Type B pancreatic cell (in vitro differentiated cells): ENCODE measurements at places on chromosomes 4 and X. TPM values are rescaled to one million over a fixed set of nuclear protein-coding genes. Genes with fewer than 3 reads are reported as not detected.

The MAGEA2 gene
- 0.69 TPM in 1 of 2 replicates, not detected in the other for total RNA-seq

- H3K36me3 ChIP-seq, result no peaks in the 10 kb centered on the region
- no peak overlapping the region for H3K4me3 ChIP-seq
- no peak overlapping the region for H3K27ac ChIP-seq
- H3K27me3 ChIP-seq, result no peaks in the 10 kb centered on the region
- DNase-seq, result no peak
- no peaks in the 10 kb centered on the region for H3K4me1 ChIP-seq
These were observed 266.1 kb downstream of the GRIA3 start for GRCh38 chrX:123450222-123450621.

GRCh38 chr4:168884251-168885124, 125.6 kb downstream of the CBR4 start:
- no peak overlapping the region for H3K4me3 ChIP-seq
- peaks cover 58% of the 10 kb centered on the region for H3K36me3 ChIP-seq
- DNase-seq, result no peak
- H3K27ac ChIP-seq, result no peak overlapping the region
- H3K4me1 ChIP-seq, result peaks cover 35% of the 10 kb centered on the region

- no peak overlapping the region for H3K27ac ChIP-seq
- DNase-seq, result no peak
- no peak overlapping the region for H3K4me3 ChIP-seq
- no peaks in the 10 kb centered on the region for H3K27me3 ChIP-seq
- H3K36me3 ChIP-seq, result peaks cover 27% of the 10 kb centered on the region
These were observed 155.4 kb downstream of the AFAP1 start for GRCh38 chr4:7784131-7784870.

GRCh38 chr4:145183023-145183422, 2.6 kb upstream of the OTUD4 start:
- H3K27me3 ChIP-seq, result no peaks in the 10 kb centered on the region
- H3K27ac ChIP-seq, result no peak overlapping the region
- H3K4me3 ChIP-seq, result peak overlapping the region; percentile 11
- no peaks in the 10 kb centered on the region for H3K36me3 ChIP-seq

DNA sequence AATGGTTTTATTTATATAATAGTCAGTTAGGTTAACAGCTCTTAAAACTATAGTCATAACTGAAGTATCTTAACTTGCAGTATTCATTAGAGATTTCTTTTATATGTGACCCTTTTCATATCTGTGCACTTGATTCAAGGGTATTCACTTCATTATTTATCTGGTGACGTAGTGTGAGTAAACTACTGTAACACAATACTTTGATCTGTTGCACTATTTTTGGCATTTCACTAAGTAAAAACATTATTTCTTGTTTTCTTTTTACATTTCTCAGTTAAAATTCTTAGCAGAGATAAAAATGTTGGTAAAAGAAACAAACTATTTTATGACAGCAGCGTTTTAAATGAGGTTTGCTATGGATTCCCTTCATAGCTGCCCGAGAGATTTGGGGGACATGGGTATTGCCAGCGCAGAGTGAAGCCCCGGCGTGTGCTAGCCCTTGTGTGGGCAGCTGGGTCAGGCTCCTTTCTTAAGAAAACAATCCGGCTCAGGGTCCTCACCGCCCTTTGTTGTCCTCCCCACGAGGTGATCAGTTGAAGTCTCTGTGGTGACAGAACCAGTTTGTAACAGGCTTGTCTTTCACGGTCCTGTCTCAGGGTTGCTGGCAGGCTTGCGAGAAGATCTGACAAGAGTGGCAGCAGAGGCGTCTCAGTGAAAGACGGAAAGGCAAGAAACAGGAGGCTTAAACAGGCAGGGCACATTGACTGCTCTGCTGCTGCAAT, 293.4 kb downstream of the BMPR1B start:
- H3K27ac ChIP-seq, result peak overlapping the region; percentile 39
- H3K4me3 ChIP-seq, result peak overlapping the region; percentile 66
- H3K27me3 ChIP-seq, result no peaks in the 10 kb centered on the region
- no peaks in the 10 kb centered on the region for H3K36me3 ChIP-seq

The SYTL5 gene
- total RNA-seq, result 2.2 and 3.5 TPM in 2 replicates

DNA sequence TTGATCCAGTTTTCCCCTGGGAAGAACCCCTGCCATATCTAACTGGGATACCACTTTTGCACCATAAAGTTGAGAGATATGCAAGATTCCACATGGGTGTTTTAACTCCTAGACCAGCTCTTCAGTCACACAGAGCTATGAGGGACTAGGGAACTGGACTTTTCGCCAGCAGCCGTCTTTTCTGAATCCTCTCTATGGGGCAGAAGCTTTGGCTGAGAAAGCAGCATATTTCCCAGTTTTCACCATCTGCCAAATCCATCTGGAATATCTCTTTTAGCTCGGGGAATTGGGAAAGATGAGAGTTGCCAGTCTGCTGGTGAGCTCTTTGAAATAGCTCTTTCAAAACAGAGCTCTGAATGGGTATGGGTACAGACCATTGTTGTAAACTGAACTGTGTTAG, 20.9 kb downstream of the APOOL start:
- no peak for DNase-seq
- H3K27ac ChIP-seq, result no peak overlapping the region
- H3K4me3 ChIP-seq, result no peak overlapping the region
- H3K36me3 ChIP-seq, result peaks cover 9% of the 10 kb centered on the region

The GPR34 gene
- total RNA-seq, result not detected in 2 replicates

The ENAM gene
- total RNA-seq, result 0.17 and 0.41 TPM in 2 replicates

DNA sequence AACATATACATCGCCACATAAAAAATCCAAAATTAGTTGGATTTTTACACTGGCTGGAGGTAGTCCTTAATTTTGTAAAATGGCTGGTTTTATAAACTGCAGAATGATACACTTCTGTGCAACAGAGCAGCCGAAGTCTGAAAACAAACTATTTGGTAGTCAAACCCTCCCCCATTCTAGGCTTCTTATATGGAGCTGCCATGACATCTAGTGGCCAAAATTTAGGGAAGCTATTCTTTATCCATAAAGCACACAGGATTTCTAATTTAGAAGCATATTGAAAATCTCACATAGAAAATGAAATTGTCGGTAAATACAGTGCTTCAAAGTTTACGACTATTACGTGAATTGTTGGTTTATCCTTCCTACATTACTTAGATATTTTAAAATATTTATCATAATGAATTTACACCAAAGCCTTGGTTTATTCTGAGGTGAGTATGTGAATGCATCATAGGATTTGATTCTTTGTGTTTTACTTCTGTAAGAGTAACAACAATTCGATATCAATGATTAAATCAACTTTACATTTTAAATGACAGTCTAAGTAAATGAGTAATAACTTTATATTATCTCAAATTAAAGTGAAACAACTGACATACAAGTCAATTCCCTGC, 113.4 kb upstream of the FAM241A start:
- peaks cover 5% of the 10 kb centered on the region for H3K4me1 ChIP-seq
- H3K36me3 ChIP-seq, result no peaks in the 10 kb centered on the region
- H3K27me3 ChIP-seq, result peaks cover 23% of the 10 kb centered on the region
- no peak for DNase-seq
- no peak overlapping the region for H3K27ac ChIP-seq
- no peak overlapping the region for H3K4me3 ChIP-seq

The HERC5 gene
- 1.4 and 1.6 TPM in 2 replicates for total RNA-seq

- peak overlapping the region; percentile 58 for H3K27ac ChIP-seq
- peak overlapping the region; percentile 96 for H3K4me3 ChIP-seq
- no peak for DNase-seq
- peaks cover 5% of the 10 kb centered on the region for H3K36me3 ChIP-seq
- peaks cover 20% of the 10 kb centered on the region for H3K4me1 ChIP-seq
These were observed 531 bp upstream of the MANBA start for GRCh38 chr4:102761296-102761701.

- H3K27me3 ChIP-seq, result peaks cover 15% of the 10 kb centered on the region
- H3K4me1 ChIP-seq, result peaks cover 10% of the 10 kb centered on the region
- no peak for DNase-seq
- no peaks in the 10 kb centered on the region for H3K36me3 ChIP-seq
- no peak overlapping the region for H3K27ac ChIP-seq
- H3K4me3 ChIP-seq, result no peak overlapping the region
These were observed 261.2 kb downstream of the STIM2 start for GRCh38 chr4:27121830-27122229.

The PDGFRA gene
- 4.8 and 215 TPM in 2 replicates for total RNA-seq

GRCh38 chrX:137424679-137425078, 141.2 kb upstream of the ZIC3 start:
- peaks cover 75% of the 10 kb centered on the region for H3K27me3 ChIP-seq
- DNase-seq, result no peak
- H3K4me1 ChIP-seq, result no peaks in the 10 kb centered on the region
- no peaks in the 10 kb centered on the region for H3K36me3 ChIP-seq
- no peak overlapping the region for H3K27ac ChIP-seq
- H3K4me3 ChIP-seq, result peak overlapping the region; percentile 36

GRCh38 chr4:170003071-170004070, 22.8 kb downstream of the MFAP3L start:
- H3K4me1 ChIP-seq, result peaks cover 7% of the 10 kb centered on the region
- no peaks in the 10 kb centered on the region for H3K36me3 ChIP-seq
- no peaks in the 10 kb centered on the region for H3K27me3 ChIP-seq
- no peak overlapping the region for H3K27ac ChIP-seq
- no peak overlapping the region for H3K4me3 ChIP-seq

GRCh38 chrX:101411984-101412383, 4.0 kb downstream of the HNRNPH2 start:
- H3K4me1 ChIP-seq, result peaks cover 19% of the 10 kb centered on the region
- DNase-seq, result no peak
- peaks cover 3% of the 10 kb centered on the region for H3K27me3 ChIP-seq

The ZNF674 gene
- total RNA-seq, result 3.5 and 4.3 TPM in 2 replicates

- H3K4me3 ChIP-seq, result no peak overlapping the region
- H3K27me3 ChIP-seq, result no peaks in the 10 kb centered on the region
- H3K4me1 ChIP-seq, result peaks cover 23% of the 10 kb centered on the region
- H3K36me3 ChIP-seq, result peaks cover 11% of the 10 kb centered on the region
- DNase-seq, result no peak
These were observed 8.9 kb downstream of the ADD1 start for GRCh38 chr4:2852481-2852921.

- H3K27ac ChIP-seq, result no peak overlapping the region
- no peak overlapping the region for H3K4me3 ChIP-seq
- DNase-seq, result no peak
- H3K36me3 ChIP-seq, result no peaks in the 10 kb centered on the region
These were observed 82.0 kb upstream of the CPEB2 start for GRCh38 chr4:14920237-14920636.

The PTPN13 gene
- 69.0 and 79.1 TPM in 2 replicates for total RNA-seq

DNA sequence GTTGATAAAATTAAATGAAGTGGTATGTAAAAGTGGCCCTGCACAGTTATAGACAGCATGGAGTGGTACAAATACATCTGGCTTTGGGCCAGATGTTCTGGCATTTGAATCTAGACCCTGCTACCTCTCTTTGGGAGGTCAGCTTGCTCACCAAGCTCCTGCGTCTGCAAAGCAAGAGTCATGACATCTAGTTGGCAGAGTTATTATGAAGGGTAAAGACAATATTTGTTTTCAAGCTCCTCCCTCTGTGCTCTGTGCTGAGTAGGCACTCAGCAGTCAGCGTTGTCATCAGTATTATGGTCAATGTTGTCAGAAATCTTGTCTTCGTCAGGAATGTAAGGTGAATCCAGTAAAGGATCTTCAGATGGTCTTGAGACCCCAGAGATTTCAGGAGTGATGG, 55.8 kb downstream of the CCNI start:
- no peak for DNase-seq
- no peaks in the 10 kb centered on the region for H3K27me3 ChIP-seq
- peaks cover 14% of the 10 kb centered on the region for H3K4me1 ChIP-seq
- no peak overlapping the region for H3K27ac ChIP-seq

DNA sequence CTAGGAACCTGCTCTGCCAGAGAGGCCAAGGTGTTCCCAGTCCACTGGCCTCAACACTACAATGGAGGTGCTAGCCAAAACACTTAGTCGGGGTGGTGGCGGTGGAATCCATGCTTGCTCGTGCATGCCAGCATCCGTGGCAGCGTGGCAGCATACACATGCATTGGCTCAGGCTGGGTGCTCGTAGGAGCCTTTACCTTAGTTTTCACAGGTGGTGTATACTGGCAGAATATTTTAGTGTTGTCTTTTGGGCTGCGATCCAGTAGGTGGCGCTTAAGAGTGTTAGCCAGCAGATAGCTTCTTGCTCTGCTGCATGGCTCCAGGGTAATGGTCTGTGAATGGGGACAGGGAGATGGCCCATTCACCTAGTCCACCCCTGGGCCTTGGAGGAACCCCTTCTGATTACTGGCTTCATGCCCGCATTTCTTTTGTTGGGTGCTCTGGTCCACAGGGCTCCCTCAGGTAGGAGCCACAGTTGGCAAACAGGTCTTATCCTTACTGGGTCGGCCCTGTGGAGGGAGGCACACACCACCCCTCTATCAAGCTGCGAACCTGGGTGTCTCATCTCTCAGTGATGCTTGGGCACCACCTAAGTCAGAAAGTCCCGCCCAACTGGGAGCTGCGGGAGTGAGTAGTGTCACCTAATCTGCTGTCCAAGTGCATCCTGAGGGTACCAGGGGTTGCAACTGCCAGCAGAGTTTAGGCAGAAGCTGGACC, 40.0 kb downstream of the RIPPLY1 start:
- no peak overlapping the region for H3K4me3 ChIP-seq
- no peak overlapping the region for H3K27ac ChIP-seq
- DNase-seq, result no peak
- H3K4me1 ChIP-seq, result no peaks in the 10 kb centered on the region

The POF1B gene
- 19.7 and 33.5 TPM in 2 replicates for total RNA-seq

DNA sequence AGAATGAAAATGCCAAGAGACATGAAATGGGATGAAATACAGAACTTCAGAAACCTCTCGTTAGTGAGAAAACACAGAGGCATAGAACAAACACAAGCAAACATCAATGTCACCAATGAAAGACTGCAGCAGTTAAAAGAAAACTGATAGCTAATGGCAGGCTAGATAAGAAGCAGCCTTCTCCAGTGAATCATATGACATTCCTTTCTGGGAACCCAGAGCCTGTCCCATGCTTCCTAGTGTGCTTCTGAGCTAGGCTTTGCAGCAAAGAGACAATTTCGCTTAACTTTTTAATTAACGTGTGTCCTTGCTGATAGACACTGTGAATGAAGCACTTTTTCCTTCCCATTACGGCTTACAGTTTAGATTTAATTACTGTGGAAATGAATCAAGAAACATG, 444.6 kb downstream of the IL15 start:
- no peaks in the 10 kb centered on the region for H3K27me3 ChIP-seq
- no peak for DNase-seq
- H3K4me1 ChIP-seq, result peaks cover 8% of the 10 kb centered on the region
- no peaks in the 10 kb centered on the region for H3K36me3 ChIP-seq
- no peak overlapping the region for H3K4me3 ChIP-seq
- H3K27ac ChIP-seq, result no peak overlapping the region

The ATP1B4 gene
- total RNA-seq, result not detected in 2 replicates

GRCh38 chrX:33211356-33212260, at the start of gene DMD:
TSS of gene DMD (minus strand) at chrX:33211549. CDS start at chrX:33211312, 237 bp downstream.
- no peaks in the 10 kb centered on the region for H3K36me3 ChIP-seq
- H3K27me3 ChIP-seq, result no peaks in the 10 kb centered on the region
- no peak for DNase-seq
- peak within 1 kb of the TSS; percentile 66 for H3K4me3 ChIP-seq
- H3K27ac ChIP-seq, result peak within 1 kb of the TSS; percentile 31

GRCh38 chrX:119236623-119237561, 807 bp downstream of the PGRMC1 start:
- peak overlapping the region; percentile 87 for H3K27ac ChIP-seq
- DNase-seq, result peak; percentile 72
- peaks cover 28% of the 10 kb centered on the region for H3K4me1 ChIP-seq
- H3K27me3 ChIP-seq, result no peaks in the 10 kb centered on the region
- H3K4me3 ChIP-seq, result peak overlapping the region; percentile 94

GRCh38 chrX:154401918-154402621, 3.9 kb downstream of the RPL10 start:
- H3K27ac ChIP-seq, result peak overlapping the region; percentile 72
- H3K27me3 ChIP-seq, result peaks cover 5% of the 10 kb centered on the region
- H3K4me3 ChIP-seq, result peak overlapping the region; percentile 20
- peaks cover 15% of the 10 kb centered on the region for H3K4me1 ChIP-seq

The VEGFC gene
- 2.2 and 3.2 TPM in 2 replicates for total RNA-seq
